ENCODE measurements at places on chromosomes 6 and 20. TPM values are rescaled to one million over a fixed set of nuclear protein-coding genes. Genes with fewer than 3 reads are reported as not detected.

The SUMO4 gene
- 1.1 TPM for total RNA-seq

The HUS1B gene
- total RNA-seq, result 0.40 TPM

The SOBP gene
- 0.32 TPM for total RNA-seq

The OR2J3 gene
- not detected for total RNA-seq

The SAPCD1 gene
- 0.64 TPM for total RNA-seq

The HLA-DMB gene
- 5.5 TPM for total RNA-seq

The MAS1 gene
- not detected for total RNA-seq

The ADGRF1 gene
- total RNA-seq, result 32.8 TPM

The NKAIN4 gene
- not detected for total RNA-seq

The SLC17A9 gene
- total RNA-seq, result 0.76 TPM

The PROKR2 gene
- total RNA-seq, result not detected

The TSPYL1 gene
- total RNA-seq, result 54.0 TPM

The PM20D2 gene
- total RNA-seq, result 5.5 TPM

The PNRC1 gene
- total RNA-seq, result 66.7 TPM

The TINAG gene
- not detected for total RNA-seq

The LY6G6F gene
- total RNA-seq, result not detected

The DEFB124 gene
- not detected for total RNA-seq

The AVP gene
- total RNA-seq, result not detected

The BNIP5 gene
- total RNA-seq, result not detected

The NKAPL gene
- 0.12 TPM for total RNA-seq

The TRIM15 gene
- not detected for total RNA-seq

The VGLL2 gene
- total RNA-seq, result not detected

Measured in esophagus mucosa (tissue), 1 donor.